Suprapubic skin (tissue), 4 donors: ENCODE measurements at places on chromosomes 11 and 22. TPM values are rescaled to one million over a fixed set of nuclear protein-coding genes. Genes with fewer than 3 reads are reported as not detected.

Gene OR52H1
- not detected for total RNA-seq

Gene SGSM1
- 2.2 TPM for total RNA-seq

Gene APOC3
- 36.5 TPM for total RNA-seq

Gene CEP126
- 2.4 TPM for total RNA-seq

Gene TUB
- 8.5 TPM for total RNA-seq

DNA sequence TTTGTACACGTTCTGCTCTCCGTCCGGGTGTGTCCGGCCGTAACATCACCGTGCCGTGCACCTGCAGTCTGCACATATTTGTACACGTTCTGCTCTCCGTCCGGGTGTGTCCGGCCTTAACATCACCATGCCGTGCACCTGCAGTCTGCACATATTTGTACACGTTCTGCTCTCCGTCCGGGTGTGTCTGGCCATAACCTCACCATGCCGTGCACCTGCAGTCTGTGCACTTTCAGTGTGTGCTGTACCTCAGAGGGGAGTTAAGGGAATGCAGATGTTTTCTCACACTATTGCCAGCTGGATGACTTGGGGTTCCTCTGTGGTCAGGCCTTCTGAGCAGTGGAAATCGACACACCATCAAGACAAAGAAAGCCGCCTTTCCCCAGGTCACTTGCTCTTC lies 4.2 kb downstream of the TTLL8 start:
- H3K27me3 ChIP-seq = peaks cover 28% of the 10 kb centered on the region
- no peaks in the 10 kb centered on the region for H3K36me3 ChIP-seq
- DNase-seq = no peak
- no peak overlapping the region for H3K27ac ChIP-seq

GRCh38 chr11:12581923-12582322 lies 92.3 kb upstream of the TEAD1 start:
- no peak overlapping the region for H3K27ac ChIP-seq
- no peaks in the 10 kb centered on the region for H3K4me1 ChIP-seq
- DNase-seq = no peak
- H3K27me3 ChIP-seq = no peaks in the 10 kb centered on the region
- no peak overlapping the region for H3K4me3 ChIP-seq

DNA sequence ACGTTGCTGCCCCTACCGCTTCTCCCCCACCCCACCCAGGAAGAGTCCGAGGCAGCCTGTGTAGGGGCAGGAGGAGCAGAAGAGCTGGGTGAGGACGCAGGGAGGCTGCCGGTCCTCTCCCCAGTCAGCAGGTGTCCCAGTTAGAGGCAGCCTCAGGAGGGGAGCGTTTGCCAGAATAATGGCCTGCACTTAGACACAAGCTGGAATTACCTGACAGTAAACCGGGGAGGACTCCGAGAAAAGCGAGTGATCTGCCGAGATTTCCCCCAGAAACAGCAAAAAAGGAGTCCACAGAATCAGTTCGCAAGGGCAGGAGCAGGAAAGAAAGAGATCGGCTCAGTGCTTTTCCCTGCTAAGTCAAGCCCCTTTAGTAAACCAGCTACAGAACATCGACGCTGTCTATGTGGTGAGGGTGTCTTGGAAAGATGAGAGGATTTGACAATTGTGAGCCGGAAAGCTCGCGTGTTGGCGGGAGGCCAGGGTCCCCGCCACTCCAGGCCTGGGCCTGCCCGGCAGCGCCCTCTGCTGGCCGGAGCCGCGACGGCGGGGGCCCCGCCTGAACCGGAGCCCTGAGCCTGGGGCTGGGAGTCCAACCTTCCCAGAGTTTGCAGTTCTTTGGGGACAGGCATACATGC lies 17.7 kb upstream of the THRSP start:
- H3K27ac ChIP-seq = no peak overlapping the region
- no peaks in the 10 kb centered on the region for H3K36me3 ChIP-seq
- DNase-seq = peak; percentile 82

- no peak overlapping the region for H3K27ac ChIP-seq
- no peak for DNase-seq
- H3K36me3 ChIP-seq = peaks cover 11% of the 10 kb centered on the region
- no peaks in the 10 kb centered on the region for H3K27me3 ChIP-seq
- H3K4me1 ChIP-seq = no peaks in the 10 kb centered on the region
Measured at GRCh38 chr11:74367881-74368280, 30.4 kb downstream of the PGM2L1 start.

DNA sequence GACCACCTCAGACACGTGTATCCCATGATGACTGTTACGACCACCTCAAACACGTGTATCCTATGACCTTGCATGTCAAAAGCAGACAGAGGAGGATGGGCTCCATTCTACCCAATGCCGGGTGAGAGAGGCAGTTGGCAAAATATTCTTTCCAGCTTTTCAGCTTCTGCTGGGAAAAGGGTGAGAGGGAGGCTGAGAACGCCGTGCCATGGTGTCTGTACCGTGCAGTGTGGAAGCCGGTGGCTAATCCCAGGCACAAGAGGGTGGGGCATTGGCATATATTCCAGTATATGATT lies 1478.4 kb downstream of the TBC1D22A start:
- H3K27me3 ChIP-seq = peaks cover 9% of the 10 kb centered on the region
- no peaks in the 10 kb centered on the region for H3K36me3 ChIP-seq
- H3K4me1 ChIP-seq = no peaks in the 10 kb centered on the region
- no peak overlapping the region for H3K27ac ChIP-seq
- H3K4me3 ChIP-seq = no peak overlapping the region

- no peak for DNase-seq
- no peaks in the 10 kb centered on the region for H3K27me3 ChIP-seq
- H3K27ac ChIP-seq = no peak overlapping the region
- peaks cover 34% of the 10 kb centered on the region for H3K4me1 ChIP-seq
Measured at GRCh38 chr11:11988099-11988651, 20.3 kb downstream of the DKK3 start.

DNA sequence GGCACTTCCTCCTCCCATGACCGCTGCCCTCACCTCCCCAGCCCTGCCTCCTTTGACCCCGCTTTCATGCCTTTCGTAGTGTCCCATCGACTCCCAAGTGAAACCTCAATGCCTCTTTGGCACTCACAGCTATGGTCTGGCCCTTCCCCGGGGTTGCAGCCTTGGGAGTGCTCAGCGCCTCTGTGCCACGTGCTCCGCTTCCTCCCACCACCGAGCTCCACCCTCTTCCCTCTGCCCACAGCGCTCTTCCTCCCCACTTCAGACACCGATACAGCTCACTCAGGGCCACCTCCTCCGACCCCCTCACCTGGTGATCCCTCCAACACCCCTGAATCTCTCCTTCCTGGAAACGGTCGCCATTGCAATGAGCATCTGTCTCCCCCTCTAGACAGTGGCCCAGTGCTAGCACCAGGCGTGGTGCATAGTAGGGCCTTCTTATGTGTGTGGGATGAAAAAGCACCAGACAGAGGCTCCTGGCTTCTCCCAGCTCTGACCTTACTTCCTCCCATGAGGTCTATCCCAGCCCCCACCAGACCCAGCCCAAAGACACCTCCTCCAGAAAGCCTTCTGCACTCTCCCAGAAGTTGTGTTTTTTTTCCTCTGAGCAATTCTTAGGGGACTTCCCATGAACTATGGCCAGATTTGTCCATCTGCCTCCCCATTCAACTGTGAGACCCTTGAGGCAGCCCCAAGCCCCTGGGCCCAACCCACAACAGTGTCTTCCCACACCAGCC lies 16.4 kb upstream of the SCGB1A1 start:
- peak; percentile 90 for DNase-seq
- H3K27ac ChIP-seq = peak overlapping the region; percentile 83
- no peaks in the 10 kb centered on the region for H3K36me3 ChIP-seq

GRCh38 chr22:43570531-43571165 lies 158.8 kb downstream of the MPPED1 start:
- H3K4me3 ChIP-seq = no peak overlapping the region
- no peak overlapping the region for H3K27ac ChIP-seq
- H3K4me1 ChIP-seq = no peaks in the 10 kb centered on the region
- no peaks in the 10 kb centered on the region for H3K36me3 ChIP-seq
- no peak for DNase-seq

DNA sequence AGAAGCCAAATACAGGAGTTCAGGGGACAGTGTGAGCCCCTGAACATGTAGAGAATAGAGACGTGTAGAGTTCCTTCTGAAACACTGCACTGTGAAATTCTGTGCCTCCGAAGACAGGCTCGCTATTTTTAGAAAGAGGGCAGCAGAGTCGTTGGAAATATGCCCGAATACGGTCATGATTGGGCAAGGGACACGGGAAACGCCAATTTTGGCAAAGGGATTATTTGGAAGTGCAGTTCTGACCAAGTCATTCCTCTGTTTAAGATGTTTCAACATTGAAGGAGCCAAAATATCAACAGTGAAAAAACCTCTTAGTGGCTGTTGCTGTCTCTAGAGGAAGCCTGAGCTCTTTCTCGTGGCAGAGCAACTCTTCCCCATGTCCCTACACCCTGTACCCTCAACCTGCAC lies 9.5 kb upstream of the CBX6 start:
- H3K4me1 ChIP-seq = peaks cover 28% of the 10 kb centered on the region
- H3K36me3 ChIP-seq = no peaks in the 10 kb centered on the region
- peak overlapping the region; percentile 15 for H3K27ac ChIP-seq
- no peak for DNase-seq
- H3K27me3 ChIP-seq = no peaks in the 10 kb centered on the region

DNA sequence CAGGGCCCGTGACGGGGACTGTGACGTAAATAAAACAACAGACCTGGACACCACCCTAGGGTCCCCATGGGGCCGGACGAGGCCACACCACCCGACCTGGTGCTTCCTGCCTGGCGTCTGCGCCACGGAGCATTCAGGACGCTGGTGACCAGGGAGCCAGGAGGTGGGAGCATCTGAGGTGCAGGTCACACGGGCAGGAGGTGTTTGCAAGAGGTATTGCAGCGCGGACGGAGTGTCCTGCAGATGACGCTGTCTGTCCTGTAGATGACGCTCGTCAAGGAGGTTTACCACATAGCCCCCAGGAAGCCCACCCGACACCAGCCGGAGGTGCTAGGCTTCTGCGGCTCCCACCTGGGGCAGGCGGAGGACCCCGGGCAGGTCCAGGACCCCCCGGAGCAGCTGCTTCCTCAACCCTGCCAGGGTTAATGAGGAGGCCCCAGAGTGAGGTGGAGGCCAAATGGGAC lies 986 bp upstream of the MUC5B start:
- DNase-seq = peak; percentile 59
- no peaks in the 10 kb centered on the region for H3K36me3 ChIP-seq
- H3K27me3 ChIP-seq = peaks cover 84% of the 10 kb centered on the region
- no peak overlapping the region for H3K27ac ChIP-seq

DNA sequence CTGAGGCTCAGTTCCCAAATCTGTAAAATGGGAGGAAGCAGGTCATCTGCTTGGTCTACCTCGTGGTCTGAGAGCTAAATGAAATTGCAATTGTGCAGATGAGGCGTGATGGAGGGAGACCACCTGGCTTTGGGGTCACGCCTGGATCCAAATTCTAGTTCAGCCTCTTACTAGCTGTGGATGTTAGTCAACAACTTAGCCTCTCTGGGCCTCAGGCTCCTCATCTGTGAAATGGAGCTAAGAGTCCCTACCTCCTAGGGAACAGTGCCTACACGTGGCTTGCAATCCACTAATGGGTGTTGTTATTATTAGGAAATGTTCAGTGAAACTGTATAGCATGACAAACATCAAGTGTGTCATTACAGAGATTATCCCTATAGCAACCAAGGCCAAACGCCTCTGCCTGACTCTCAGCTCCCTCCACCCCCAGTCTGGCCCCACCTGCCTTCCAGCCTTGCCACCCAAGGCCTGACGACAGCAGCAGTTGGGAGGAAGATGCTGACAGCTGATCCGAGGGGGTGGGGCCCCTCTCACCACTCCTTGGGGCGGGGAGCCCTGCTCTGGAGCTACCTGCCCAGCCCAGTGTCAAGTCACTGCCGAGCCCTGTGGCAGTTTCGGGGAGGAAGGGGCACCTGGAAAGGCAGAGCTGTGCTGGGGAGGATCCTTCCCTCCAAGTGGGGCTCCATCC lies 1.7 kb upstream of the RHOD start:
- peak overlapping the region; percentile 57 for H3K4me3 ChIP-seq
- H3K4me1 ChIP-seq = peaks cover 49% of the 10 kb centered on the region
- no peaks in the 10 kb centered on the region for H3K27me3 ChIP-seq
- no peak for DNase-seq

GRCh38 chr11:64571410-64572091 lies 19.5 kb upstream of the SLC22A12 start:
- no peaks in the 10 kb centered on the region for H3K36me3 ChIP-seq
- no peak for DNase-seq
- H3K4me3 ChIP-seq = no peak overlapping the region
- peaks cover 10% of the 10 kb centered on the region for H3K4me1 ChIP-seq
- no peaks in the 10 kb centered on the region for H3K27me3 ChIP-seq

- DNase-seq = no peak
- no peaks in the 10 kb centered on the region for H3K27me3 ChIP-seq
- H3K4me3 ChIP-seq = no peak overlapping the region
- H3K27ac ChIP-seq = no peak overlapping the region
Measured at GRCh38 chr11:62843466-62843865, 4.1 kb upstream of the WDR74 start.

GRCh38 chr11:32188785-32189184 lies 97.9 kb downstream of the RCN1 start:
- no peak for DNase-seq
- no peaks in the 10 kb centered on the region for H3K4me1 ChIP-seq
- H3K4me3 ChIP-seq = no peak overlapping the region
- H3K27me3 ChIP-seq = no peaks in the 10 kb centered on the region
- H3K36me3 ChIP-seq = no peaks in the 10 kb centered on the region

DNA sequence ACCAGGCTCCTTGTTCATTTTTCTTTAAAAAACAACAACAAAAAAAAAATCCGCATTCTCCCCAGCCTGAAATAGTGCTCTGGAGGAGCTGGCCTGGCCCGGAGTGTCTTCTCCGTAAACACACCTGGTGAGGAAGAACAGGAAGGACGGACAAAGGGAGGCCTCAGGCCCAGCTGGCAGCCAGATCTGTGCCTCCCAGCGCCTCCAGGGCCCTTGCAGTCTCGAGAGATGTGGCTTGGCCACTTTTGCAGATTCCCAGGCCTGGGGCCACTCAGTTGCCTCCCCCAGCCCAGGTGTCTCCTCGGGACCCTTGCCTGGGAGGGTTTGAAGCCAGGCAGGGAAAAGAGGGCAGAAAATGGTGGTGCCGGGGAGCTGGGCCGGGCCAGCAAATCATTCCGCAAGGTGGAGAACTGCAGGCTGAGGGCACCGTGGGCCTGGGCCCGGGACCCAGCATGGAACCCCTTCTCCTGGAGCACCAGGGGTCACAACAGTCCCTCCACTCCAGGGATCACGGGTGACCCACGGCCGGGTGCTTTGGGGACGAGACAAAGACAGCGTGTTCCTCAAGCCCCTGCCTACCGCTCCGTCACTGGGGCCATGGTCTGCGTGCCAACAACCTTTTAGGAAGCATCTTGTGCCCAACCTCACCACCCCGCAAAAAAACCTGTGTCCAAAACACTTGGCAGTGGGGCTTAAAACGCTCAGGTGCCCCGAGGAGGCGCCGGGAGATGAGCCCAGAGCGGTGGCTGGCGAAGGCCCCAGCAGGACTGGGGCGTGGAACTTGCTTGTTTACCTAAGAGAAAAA lies 67.1 kb upstream of the WNT7B start:
- peaks cover 91% of the 10 kb centered on the region for H3K4me1 ChIP-seq
- peak; percentile 87 for DNase-seq
- H3K4me3 ChIP-seq = peak overlapping the region; percentile 69
- H3K27me3 ChIP-seq = no peaks in the 10 kb centered on the region
- H3K27ac ChIP-seq = peak overlapping the region; percentile 98

DNA sequence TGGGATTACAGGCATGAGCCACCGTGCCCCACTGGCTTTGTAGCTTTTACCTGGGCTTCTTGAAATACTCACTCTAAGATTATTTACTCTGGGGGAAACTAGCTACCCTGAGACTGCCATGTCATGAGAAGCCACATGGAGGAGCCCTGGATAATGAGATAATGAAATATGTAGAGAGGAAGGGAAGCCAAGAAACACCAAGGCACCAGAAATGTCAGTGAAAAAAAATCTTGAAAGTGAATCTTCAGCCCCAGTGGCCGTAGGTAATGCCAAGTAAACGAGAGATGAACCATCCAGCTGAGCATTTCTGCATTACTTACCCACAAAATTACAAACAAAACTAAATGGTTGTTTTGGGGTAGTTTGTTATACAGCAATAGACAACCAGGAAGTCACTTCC lies 125.6 kb downstream of the APIP start:
- no peaks in the 10 kb centered on the region for H3K27me3 ChIP-seq
- no peaks in the 10 kb centered on the region for H3K36me3 ChIP-seq
- peaks cover 38% of the 10 kb centered on the region for H3K4me1 ChIP-seq
